ENCODE measurements at places on chromosomes 1 and 21.

DNA sequence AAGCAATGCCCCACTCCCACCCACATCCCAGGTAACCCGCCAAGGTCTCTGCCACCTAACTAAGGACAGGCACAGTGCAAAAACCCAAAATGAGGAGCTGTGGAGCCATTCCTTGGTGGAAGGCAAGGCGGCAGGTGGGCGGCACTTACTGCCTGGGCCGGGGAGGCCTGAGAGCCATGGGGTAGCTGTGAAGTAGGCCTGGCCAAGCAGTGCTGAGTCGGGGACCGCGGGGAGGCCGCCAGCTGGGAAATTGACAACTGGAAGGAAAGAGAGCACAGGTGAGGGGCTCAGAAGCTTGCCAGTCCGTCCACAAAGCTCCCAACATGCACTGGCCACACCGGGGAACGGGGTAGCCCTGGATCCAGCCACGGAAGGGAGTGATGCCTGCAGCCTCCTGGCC is 85.3 kb downstream of the NPHP4 start:
- no peak for DNase-seq

GRCh38 chr21:22115746-22116145 is 1117.5 kb downstream of the NCAM2 start:
- no peak for DNase-seq

GRCh38 chr1:155910621-155911121 is 478 bp downstream of the RIT1 start:
- DNase-seq, result no peak

- no peak for DNase-seq
These were observed 1.9 kb downstream of the ZBTB48 start for GRCh38 chr1:6581561-6582305.

DNA sequence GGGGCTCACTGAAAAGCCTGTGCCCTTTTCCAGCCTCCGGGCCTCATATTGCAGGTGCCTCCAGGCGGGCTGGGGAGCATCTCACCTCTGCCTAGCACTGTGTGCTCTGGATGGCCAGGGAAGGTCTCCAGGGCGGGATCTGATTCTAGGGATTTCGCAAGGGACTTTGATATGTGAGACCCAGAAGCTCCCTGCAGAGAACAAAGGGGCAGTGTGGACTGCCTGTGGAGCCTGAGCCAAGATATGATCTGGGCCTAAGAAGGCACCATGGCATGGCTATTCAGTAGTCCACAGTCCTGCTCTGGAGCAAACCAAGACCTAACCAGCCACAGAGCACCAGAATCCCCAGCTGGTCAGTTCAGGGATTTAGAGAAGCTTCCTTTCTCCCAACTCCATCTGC is 157.2 kb downstream of the ST6GALNAC5 start:
- no peak for DNase-seq

DNA sequence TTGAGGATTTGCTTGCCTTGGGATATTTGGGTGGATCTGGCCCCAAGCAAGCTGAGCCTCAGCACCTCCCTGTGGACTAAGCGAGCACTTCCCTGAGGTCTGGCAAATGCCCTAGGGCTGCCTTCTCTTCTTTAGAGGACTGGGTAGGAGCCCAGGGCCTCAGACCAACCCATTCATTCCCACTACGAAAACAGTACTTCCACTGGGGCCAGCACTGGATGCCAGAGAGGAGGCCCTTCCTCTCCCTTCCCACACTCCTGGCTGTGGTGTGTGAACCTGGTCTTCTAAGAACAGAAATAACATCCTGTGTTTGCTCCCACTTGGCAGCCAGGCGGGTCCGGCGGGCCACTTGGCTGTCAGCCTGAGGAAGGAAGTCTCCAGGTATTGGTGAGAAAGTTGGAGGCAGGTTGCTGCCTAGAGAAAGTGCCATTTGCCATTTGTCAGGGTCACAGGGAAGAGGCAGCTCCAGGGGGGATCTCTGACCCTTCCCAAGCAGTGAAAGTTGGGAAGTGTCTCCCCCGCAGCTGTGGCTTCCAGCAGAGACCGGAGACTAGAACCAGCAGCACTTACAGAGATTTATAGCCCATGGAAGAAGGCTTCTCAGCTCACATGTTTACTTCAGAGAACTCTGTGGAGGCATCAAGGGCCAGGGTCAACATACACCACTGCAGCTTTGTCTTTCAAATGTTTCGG is 323.5 kb downstream of the SIPA1L2 start:
- no peak for DNase-seq

- DNase-seq, result no peak
These were observed 13.9 kb downstream of the PHTF1 start for GRCh38 chr1:113745425-113745824.

GRCh38 chr1:156947127-156947526 is 26.7 kb downstream of the LRRC71 start:
- no peak for DNase-seq

- DNase-seq, result no peak
These were observed at the start of gene RIPPLY3 for GRCh38 chr21:37006486-37007291. Gene RIPPLY3, plus strand, starts transcription at chr21:37006702. Its CDS starts 71 bp downstream, at chr21:37006773.

DNA sequence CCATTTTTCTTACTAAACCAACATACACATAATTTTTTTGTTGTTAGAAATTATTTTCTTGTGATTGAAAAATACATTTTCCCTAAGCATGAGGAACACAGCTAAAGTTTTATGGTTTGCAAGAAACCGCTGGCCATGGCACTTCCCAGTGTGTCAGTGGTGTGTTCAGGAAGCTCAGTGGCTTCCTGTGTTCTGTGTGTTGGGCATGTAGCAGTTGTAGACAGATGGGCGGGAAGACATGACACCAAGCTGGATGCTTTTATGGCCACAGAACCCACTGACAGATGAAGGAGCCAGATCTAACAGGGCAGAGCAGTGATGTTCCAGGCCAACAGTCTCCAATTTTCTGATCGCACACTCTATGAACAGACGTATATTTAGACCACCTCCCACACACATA is 119.8 kb downstream of the GALNT2 start:
- DNase-seq, result no peak

GRCh38 chr21:45110873-45111624 is 36.7 kb downstream of the ADARB1 start:
- no peak for DNase-seq

- no peak for DNase-seq
These were observed 5.8 kb downstream of the LAMC2 start for GRCh38 chr1:183191833-183192232.

GRCh38 chr1:40786171-40786994 is 2.8 kb downstream of the KCNQ4 start:
- DNase-seq, result no peak

- no peak for DNase-seq
These were observed 112.2 kb downstream of the DYRK1A start for GRCh38 chr21:37478794-37479193.

DNA sequence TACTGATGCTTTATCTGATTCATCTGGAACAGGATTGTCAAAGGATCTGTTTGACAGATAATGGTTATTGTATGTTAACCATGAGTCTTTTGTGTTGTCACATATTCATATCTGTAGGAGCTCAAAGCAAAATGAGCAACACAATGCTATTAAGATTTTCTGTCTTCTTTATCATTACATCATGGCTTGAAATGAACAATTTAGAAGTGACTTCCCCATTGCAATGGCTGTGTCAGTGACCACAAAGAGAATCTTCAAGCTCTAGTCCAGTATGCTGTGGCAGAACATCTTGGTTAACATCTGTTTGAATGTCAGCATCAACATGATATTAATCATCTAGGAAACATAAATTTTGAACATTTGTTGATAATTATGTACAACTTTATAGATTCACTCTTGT is 1148.5 kb downstream of the PLA2G4A start:
- no peak for DNase-seq

GRCh38 chr1:241600496-241600901 is 39.7 kb downstream of the CHML start:
- DNase-seq, result no peak

DNA sequence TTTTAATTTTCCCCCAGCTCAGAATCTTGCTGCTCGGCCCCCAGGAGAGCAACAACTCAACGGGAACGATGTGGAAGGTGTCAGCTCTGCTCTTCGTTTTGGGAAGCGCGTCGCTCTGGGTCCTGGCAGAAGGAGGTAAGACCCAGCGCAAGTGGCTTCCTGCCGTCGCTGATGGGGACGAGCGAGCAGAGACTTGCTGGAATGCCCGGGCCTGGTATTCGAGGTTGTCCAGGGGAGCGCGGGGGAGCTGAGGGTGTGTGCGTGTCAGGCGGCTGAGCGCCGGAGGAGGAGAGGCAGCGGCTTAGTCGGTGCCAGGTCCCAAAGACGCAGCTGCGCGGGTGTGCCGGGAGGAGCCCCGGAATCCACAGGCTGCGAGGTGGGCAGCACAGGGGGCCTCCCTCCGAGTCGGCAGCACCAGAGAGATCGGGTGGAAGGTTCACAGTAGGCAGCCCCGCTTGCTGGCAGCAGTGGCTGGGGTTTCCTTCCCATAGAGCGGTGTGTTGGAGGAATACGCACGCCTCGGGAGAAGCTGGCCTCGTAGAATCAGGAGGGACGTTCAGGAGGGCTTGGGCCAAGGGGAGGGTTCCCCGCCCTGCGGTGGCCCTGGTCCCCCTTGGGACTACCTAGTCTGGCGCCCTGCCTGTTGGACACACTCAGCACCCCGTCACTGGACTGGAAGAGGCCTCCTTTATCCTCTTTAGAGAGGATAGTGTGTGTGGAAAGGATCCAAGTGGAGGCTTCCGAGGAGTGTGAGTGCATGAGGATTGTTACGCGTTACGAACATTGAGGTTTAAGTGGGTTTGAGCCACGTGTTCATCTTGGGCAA is 547 bp downstream of the PDPN start:
- no peak for DNase-seq

- no peak for DNase-seq
These were observed 23.9 kb downstream of the PCNT start for GRCh38 chr21:46347791-46348381.

DNA sequence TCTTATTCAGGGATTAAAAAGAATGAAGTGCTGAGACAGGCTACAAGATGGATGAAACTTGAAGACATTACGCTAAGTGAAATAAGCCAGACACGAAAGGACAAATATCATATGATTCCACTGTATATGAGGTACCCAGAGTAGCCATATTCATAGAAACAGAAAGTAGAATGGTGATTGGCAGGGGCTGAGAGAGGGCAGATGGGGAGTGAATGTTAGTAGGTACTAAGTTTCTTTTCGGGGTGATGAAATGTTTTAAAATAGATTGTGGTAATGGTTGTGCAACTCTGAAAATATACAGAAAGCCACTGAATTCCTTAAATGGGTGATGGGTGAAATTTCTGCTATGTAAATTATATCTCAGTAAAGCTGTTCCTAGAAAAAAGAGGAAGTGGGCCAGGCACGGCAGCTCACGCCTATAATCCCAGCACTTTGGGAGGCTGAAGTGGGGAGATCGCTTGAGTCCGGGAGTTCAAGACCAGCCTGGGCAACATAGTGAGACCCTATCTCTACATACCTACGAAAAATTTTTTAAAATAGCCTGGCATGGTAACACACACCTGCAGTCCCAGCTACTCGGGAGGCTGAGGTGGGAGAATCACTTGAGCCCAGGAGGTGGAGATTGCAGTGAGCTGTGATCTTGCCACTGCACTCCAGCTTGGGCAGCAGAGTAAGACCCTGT is 15.9 kb downstream of the SLC27A3 start:
- no peak for DNase-seq

DNA sequence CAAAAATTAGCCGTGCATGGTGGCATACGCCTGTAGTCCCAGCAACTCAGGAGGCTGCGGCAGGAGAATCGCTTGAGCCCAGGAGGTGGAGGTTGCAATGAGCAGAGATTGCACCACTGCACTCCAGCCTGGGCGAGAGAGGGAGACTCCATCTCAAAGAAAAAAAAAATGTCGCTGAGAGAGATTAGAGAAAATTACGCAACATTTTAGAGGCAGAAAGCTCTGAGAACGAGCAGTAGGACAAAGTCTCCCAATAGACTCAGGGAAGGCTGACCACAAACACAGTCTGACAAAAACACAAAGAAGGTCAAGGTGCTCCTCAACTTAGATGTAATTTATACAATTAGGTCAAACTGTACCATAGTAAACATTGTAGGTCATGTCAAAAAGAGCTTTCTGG is 367.6 kb upstream of the ZRANB2 start:
- DNase-seq, result no peak

DNA sequence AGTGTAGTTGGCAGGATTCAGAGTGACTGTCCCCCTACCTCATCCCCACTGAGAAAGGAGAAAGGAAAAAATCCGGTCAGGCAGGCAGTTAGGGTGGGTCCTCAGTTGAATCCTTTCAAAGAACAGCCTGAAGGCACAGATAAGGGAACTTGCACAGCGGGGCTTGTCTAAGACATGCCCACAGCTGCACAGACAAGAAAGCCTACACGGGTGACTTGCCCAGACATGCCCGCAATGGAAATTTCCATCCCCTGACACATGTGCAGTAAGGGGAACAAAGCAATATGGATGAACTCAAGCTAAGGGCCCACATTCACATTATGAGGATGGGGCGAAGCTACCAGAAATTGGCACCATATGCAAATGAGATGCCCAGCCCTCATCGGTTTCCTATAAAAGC is 82.5 kb downstream of the DESI2 start:
- DNase-seq, result no peak

All from iPS DF 19.7 (cell line).